ENCODE measurements at places on chromosomes 2 and 18. TPM values are rescaled to one million over a fixed set of nuclear protein-coding genes. Genes with fewer than 3 reads are reported as not detected.

DNA sequence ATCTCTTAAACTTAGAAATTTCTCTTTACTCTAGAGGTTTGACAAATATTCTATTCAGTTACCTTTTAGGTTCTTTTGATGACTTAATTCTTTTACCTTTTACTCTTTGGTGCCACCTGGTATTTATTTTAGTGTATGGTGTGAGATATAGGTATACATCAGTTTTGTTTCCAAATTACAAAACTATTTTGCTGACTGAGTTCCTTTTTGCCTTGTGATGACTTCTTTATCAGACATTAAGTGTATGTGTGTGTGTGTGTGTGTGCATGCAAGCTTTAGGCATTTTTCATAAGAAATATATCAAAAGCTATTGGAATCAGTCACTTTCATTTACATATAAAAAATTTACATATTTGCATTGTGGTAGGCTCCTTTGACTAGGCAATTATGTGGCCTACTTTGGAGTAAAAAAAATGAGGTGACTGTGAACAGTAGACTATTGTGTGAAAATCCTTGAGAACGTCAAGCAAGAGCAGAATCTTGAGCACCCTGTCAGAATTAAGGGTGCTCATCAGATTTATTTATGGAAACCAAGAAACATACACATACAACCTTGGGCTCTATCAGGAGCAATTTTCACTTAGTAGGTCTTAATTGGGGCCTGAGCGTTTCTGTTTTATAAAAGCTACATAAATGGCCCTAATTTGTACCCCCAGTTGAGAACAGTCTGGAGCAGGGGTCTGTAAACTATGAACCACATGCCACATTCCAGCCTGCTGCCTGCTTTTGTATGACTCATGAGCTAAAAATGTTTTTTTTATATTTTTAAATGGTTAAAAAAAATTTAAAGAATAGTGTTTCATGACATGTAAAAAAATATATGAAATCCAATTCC, 415.9 kb downstream of the SLC4A3 start:
- H3K27me3 ChIP-seq: no peaks in the 10 kb centered on the region
- no peak overlapping the region for H3K27ac ChIP-seq
- peak; percentile 5 for DNase-seq
- H3K36me3 ChIP-seq: no peaks in the 10 kb centered on the region
- H3K4me1 ChIP-seq: peaks cover 12% of the 10 kb centered on the region

- no peaks in the 10 kb centered on the region for H3K36me3 ChIP-seq
- H3K4me1 ChIP-seq: peaks cover 8% of the 10 kb centered on the region
- H3K4me3 ChIP-seq: peak overlapping the region; percentile 1
- DNase-seq: peak; percentile 83
- H3K27me3 ChIP-seq: no peaks in the 10 kb centered on the region
These were observed 149.1 kb downstream of the RHBDD1 start for GRCh38 chr2:226984750-226985582.

DNA sequence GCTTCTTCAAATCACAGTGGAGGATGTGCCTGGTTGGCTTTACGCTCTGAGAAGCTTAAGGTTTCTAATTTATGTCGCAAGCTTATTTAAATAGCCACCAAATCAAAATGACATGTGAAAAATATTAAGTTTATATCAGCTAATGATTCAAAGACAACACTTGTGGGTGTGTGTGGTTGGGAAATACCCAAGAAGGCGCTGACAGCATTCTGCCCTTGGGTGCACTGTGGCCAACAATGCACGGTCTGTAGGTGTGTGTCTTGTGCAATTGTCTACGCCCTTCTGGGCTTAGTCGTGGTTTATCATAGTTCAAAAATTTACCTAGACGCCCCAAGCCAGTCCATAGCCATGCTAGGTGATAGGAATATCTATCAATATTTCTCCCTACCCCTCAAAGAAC, 60.9 kb downstream of the KCTD1 start:
- DNase-seq: no peak
- no peaks in the 10 kb centered on the region for H3K4me1 ChIP-seq
- H3K4me3 ChIP-seq: no peak overlapping the region
- no peaks in the 10 kb centered on the region for H3K36me3 ChIP-seq

GRCh38 chr2:190791347-190791975, 89.2 kb upstream of the GLS start:
- H3K36me3 ChIP-seq: no peaks in the 10 kb centered on the region
- no peaks in the 10 kb centered on the region for H3K27me3 ChIP-seq
- H3K4me3 ChIP-seq: no peak overlapping the region
- peak; percentile 61 for DNase-seq

Gene CYP27A1
- total RNA-seq: 3.6 TPM

Gene C2orf78
- not detected for total RNA-seq

Data from SJCRH30 (cell line).